Hematopoietic multipotent progenitor cell treated with erythropoietin and hydrocortisone succinate and interleukin-3 and kit ligand, for 17 days (in vitro differentiated cells): ENCODE measurements at places on chromosomes 4 and X.

GRCh38 chr4:35824231-35824630, 420.1 kb downstream of the ARAP2 start:
- DNase-seq: no peak

GRCh38 chr4:74754218-74754617, 40.1 kb downstream of the BTC start:
- no peak for DNase-seq

- no peak for DNase-seq
These were observed 31.1 kb downstream of the CLDN22 start for GRCh38 chr4:183288955-183289354.

DNA sequence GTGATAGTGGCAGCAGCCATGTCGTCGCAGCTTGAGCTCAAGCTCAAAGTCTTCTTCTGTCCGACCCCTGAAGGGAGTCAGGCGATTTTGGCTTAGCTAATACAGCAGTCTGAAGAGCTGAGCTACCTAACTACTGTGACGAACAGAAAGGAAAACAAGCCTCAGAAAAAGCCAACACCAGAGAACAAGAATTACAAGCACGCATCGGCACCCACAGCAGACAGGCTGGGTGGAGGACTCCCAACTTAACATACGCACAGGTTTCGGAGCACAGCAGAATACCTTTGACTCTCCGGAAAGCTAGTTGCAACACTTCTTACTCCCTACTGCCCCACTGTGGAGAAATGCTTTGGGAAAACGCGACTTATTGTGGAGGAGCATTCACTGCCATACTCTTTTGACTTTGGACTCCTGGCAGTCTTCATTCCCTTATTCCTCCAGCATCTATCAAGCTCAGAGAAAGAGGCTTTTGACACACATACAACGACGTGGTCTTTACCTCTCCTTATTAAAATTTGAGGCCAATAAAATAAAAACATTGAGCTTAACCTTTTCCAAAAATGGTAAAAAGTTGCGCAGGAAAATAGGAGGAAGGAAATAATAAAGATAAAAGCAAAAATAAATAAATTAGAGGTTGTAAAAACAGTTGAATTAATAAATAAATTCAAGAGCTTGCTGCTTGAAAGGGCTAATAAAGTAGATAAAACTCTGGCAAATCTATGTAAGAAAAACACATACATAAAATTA, 41.3 kb upstream of the GPC3 start:
- DNase-seq: no peak

GRCh38 chr4:82748810-82749470, 49.7 kb downstream of the SCD5 start:
- no peak for DNase-seq

GRCh38 chrX:40076750-40077575, 20.8 kb downstream of the BCOR start:
- no peak for DNase-seq

GRCh38 chr4:176838601-176839433, 46.1 kb upstream of the VEGFC start:
- no peak for DNase-seq

- DNase-seq: no peak
These were observed 44.0 kb upstream of the IGFBP7 start for GRCh38 chr4:57154191-57154590.

DNA sequence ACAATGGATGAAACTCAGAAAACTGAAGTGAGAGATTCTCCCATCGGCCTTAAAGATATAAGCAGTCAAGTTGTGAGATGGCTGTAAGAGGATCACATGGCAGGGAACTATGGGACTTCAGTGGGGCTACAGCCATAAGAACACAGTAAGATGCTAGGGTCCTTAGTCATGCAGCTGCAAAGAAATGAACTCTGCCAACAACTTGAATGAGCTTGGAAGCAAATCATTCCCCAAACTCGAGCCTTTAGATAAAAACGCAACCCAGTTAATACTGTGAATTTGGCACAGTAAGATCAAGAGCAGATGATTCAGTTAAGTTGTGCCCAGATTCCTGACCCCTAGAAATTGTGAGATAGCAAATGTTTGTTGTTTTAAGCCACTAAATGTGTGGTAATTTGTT, 117.3 kb downstream of the FAM13A start:
- no peak for DNase-seq

DNA sequence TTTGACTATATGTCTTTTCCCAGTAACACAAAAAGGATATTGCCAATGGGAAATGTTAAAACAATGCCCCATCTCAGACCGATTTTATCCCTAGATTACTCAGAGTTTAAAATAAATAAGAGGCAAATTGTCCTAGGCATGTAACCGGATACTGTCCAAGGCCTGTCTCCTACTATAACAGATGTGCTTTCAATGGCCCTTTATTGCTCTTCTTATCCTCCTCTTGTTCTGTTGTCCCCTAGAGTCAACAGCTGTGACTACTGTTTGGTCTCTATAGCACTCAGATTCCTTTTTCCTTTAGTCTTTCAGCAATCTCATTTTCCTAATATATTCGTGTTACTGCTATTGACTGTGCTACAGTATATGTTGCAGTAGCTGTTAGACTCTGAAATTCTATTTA, 66.8 kb upstream of the PLS3 start:
- no peak for DNase-seq

DNA sequence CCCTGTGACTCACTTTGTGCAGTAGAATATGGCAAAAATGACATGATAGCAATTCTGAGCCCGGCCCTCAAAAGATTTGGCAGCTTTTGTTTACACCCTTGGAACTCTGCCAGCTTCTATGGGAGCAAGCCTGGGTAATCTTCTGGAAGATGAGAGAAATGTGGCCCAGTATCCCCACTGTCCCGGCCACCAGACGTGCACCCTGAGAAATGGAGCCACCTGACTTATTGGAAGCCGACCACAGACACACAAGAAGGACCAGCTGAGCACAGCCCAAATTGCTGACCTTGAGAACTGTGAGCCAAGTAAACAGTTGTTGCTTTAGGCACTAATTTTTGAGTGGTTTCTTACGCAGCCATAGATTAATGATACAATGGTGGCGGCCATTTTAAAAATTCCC, 197.0 kb downstream of the STIM2 start:
- no peak for DNase-seq

DNA sequence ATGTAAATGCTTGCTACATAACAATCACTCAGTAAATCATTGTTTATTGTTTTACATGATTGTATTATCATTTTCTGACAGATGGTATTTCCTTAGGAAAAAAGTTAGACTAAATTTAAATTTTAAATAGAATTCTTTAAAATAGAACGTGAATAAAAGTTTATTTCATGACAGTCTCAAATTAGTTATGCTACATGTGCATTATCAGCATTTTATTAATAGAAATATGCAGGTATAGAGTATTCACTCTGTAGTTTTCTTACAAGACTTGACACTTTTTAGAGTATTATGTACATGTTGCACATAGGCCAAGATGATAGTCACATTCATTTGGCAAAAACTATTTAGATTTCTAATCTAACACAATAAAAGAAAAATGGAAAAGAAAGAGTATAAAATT, 213.3 kb upstream of the SPRY1 start:
- no peak for DNase-seq

GRCh38 chr4:10698172-10698571, 13.6 kb upstream of the CLNK start:
- DNase-seq: no peak

GRCh38 chr4:152981842-152982241, 45.7 kb downstream of the FHDC1 start:
- no peak for DNase-seq

DNA sequence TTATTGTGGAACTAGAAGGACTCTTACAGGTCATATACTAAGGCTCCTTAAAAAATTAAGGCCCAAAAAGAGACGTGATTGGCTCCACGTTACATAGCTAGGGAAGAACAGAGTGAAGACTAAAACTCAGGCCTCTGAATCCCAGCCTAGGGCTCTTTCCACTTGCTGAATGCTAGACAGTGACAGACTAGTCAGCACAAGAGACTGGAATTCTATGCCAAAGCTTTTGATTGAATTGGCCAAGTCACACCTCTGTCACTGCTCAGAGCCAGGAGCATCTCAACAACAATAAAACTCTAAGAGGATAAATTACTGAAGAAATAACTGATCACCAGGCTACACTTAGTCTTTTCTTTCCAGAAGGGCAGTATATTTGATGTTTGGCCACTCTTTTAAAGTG, 16.8 kb downstream of the DCX start:
- DNase-seq: no peak

DNA sequence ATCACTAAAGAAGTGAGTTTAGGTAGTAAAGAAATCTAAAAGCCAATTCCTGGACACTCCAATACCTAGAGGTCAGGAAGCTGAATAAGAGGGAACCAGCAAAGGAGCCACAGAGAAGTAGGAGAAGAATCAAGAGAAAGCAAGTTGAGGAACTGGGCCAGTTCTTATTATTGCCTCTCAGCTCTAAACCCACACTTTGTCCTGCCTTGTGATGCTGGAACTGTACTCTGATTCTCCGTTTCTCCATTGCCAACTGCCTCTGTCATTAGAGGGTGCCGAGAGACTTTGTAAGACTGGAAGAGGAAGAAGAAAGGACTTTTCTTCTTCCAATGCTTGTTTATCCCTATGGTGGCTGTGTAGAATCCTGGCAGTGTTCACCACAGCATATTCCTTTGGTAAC, 38.6 kb downstream of the NSUN7 start:
- no peak for DNase-seq

DNA sequence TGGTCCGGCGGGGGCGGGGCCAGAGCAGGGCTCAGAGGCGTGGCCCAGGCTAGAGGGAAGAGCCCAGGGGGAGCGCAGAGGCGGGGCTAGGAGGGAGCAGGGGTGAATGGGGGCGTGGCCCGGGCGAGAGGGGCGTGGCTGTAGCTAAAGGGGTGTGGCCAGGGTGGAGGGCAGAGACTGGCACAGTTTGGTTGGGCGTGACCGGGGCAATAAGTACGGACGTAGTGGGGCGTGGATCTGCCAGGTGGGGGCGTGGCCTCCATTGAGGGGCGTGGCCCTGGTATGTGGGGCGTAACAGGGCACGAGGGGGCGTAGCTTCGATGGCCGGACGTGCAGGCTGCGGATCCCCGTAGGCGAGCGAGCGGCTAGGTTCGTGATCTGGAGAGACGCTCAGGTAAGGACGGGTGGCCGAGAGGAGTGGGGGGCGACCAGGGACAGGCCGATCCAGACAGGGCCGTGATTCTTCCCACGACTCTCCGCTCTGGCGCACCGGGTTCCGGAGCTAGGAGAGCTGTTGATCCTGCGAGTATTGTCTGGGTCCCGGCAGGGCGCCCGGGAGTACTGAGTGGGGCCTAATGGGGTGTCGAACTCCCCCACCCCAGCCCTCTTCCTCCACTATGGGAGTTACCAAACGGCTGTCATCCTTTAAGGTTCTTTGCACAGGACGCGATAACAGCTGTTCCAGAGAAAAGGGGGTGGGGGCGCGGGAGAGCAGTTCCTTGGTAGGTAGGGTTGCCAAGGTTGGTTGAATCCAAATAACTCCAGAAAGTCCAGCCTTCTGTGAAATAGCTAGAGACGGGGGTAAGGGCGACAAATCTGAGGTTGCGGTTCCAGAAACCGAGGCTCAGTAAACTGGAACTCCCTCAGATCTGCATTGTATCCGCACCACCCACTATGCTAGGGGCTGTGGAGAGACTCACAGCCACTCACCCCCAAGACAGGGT, at the start of gene CA5B:
Gene CA5B, plus strand, starts transcription at position 312 of the 944 bp plus-strand sequence. CDS start 11,754 bp downstream, outside the sequence.
- peak; percentile 95 for DNase-seq

GRCh38 chr4:71648923-71649322, 135.0 kb downstream of the GC start:
- DNase-seq: no peak

DNA sequence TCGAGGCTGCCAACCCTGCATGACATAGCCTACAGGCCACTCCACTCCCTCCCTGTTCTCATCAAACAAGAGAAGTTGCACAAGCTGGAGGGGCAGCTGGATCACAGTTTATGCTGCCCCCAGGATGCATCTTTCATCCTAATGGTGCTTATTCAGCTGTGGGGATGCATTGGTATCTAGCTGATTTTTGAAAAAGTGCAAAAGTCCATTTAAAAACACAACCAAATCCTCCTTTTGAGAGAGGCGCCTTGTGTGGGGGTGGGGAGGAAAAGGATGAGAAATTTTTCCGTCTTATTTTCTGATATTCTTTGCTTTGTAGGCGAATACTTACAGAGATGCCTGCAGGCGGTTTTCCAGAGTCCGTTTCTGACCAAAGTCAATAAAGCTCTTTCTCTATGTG, 276.4 kb upstream of the BOD1L1 start:
- DNase-seq: no peak

DNA sequence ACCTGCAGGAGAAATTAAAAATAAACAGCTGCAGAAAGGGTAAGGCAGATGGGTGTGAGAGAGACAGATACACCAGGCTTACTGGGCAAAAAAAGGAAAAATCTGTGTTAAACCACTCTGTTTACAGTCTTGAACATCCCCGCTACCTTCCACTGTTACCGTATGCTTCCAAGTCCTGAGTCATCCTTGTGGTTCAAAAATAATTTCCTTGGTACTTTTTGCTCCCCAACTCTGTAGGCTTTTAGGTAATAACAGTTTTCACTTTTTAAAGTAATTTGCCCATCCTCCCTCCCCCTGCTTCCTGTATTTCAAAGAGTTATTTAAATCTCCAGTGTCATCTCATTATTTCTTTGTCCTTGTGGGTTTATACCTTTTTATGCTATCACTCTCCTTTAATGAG, 210.1 kb upstream of the FAT4 start:
- DNase-seq: no peak

- DNase-seq: no peak
These were observed 363.1 kb upstream of the ZFP42 start for GRCh38 chr4:187632260-187632995.

- DNase-seq: no peak
These were observed 311.7 kb upstream of the TAPT1 start for GRCh38 chr4:16537926-16538325.

- no peak for DNase-seq
These were observed 758.6 kb downstream of the PDHA2 start for GRCh38 chr4:96598465-96598864.

- DNase-seq: peak; percentile 40
These were observed 30.8 kb upstream of the PGM2 start for GRCh38 chr4:37795581-37796195.

DNA sequence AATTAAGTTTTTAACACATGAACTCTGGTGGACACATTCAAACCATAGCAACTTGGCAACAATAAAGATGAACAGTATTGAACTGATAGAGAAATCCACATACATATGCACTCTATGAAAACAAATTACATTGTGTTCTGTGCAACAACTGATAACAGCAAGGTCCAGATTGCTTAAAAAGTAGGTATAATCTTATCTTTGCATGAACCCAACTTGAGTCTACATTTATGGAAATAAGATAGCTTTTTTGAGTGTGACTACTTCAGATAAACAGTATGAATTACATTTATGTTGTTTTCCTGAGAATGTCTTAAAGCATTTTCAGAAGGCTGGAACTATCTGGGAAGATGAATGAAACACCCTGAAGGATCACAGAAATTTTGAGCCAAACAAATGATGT, 212.6 kb upstream of the GK2 start:
- no peak for DNase-seq

GRCh38 chr4:128068918-128069317, 7.8 kb downstream of the LARP1B start:
- peak; percentile 16 for DNase-seq

GRCh38 chrX:136829413-136829812, 48.7 kb upstream of the ARHGEF6 start:
- no peak for DNase-seq

GRCh38 chrX:13837290-13837745, 20.4 kb upstream of the GPM6B start:
- no peak for DNase-seq

- DNase-seq: no peak
These were observed 6.8 kb upstream of the SLC26A1 start for GRCh38 chr4:999882-1000425.

- no peak for DNase-seq
These were observed 182.5 kb downstream of the RASL11B start for GRCh38 chr4:53044651-53044960.
